ENCODE measurements at places on chromosomes 1 and 21.
A peak's percentile ranks its signal among the peaks of the same experiment; 100 is the strongest.

- DNase-seq, result peak; percentile 73
These were observed 163.2 kb downstream of the ZBTB18 start for GRCh38 chr1:244214009-244214967.

GRCh38 chr1:54220004-54220811 lies 20.2 kb downstream of the MRPL37 start:
- no peak for DNase-seq

DNA sequence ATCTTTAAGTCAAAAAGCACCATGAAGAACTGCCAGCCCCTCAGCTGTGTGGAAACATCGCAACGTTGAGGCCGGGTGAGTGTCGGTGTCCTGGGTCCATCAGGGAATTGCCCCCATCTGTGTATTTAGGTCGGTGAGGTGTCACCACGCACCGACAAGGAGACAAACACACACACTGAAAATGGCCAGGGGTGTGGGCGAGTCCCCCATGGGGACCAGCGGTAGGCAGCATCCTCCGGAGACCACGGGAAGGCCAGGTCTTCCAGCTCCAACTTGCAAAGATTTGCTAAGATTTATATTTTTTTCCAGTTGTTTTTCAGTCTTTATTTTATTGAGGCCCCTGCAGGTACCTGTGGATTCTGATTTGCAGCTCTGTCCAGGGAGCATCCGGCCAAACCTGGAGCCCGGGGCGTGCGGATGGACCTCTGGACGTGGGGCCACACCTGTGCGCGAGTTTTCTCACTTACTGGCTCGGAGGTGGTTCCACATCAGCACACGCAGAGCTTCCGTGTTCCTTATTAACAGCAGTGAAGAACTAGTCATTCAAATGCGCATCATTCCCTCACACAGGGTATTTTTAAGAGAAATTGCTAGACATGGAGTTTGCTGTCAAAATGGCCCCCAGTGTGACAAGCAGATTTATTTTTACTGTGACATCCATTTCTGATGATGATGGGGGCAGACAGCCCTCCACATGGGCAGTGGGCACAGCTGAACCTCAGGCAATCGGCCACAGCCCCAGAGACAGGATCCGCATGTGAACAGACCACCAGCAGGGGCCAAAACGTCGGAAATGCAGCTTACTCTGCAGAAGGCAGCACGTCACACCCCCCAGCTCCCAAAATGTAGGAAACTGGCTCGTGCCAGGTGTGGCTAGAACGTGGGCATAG lies 17.2 kb upstream of the SLC19A1 start:
- no peak for DNase-seq

DNA sequence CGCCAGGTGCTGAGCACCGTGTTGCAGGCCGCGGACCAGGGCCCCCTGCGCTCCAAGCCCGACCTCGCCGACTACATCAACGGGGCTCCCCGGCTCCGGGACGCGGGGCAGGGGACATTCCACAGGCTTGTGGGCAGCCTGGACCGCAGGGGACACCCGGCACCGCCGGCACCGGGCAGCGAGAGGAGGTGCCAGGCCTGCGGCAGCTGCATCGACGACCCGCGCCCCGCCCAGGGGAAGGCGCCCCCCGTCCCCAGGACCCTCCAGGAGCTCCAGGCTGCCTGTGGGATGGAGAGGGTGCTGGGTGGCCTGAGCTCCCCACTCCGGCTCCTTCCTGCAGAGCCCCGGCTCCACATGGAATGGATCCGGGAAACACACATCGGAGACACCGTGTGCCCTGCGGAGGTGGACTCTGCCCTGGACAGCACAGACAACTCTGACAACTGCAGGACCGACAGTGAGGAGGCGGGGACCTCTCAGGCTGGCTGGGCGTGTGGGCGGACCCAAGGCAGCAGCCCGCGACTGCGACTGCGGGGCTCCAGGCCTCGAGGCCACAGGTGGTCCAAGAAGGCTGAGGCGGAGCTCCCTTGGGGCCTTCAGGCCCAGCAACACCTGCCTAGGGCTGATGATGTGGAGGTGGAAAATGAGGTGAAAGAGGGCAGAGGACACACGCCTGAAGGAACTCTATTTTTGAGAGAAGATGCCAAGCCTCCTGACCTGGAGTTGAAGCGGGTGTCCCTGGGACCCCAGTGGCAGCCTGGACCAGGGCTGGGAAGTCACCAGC lies 22.8 kb downstream of the KIAA1614 start:
- DNase-seq, result no peak

GRCh38 chr1:173413271-173413707 lies 63.8 kb upstream of the PRDX6 start:
- no peak for DNase-seq

GRCh38 chr1:218874801-218875400 lies 298.8 kb upstream of the LYPLAL1 start:
- DNase-seq, result no peak

DNA sequence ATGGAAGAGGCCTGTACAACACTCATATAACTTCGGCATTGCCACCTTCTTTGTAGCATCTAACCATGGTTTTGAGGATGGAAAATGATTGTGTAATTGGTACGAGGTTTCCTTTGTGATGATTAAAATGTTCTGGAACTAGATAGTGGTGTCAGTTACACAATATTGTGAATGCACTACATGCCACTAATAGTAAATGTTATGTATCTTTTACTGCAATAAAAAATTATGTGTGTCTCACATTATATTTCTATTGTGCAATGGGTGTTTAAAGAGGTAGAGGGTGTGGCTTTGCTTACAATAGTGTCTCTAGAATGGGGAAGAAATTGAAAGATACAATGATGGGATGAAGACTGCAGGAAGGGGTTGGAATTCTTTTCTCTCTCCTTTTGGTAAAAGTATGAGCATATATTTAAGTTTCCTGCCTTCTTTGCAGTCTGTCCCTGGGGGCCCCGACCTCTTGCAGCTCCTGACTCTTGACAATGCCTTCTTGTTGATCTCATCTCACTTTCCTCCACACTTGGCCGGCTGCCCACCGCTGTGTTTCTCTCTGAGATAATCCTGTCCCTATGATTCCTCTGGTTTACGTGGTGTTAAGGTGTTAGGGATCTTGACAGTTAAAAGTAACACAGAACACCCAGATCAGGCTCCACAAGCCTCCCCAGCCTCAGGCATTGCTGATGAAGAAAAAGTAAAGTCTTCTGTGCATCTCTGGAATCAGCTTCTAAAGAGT lies 39.3 kb downstream of the MTARC1 start:
- DNase-seq, result no peak
